ENCODE measurements at places on chromosomes 3 and 15.

- DNase-seq, result no peak
These were observed 60.0 kb downstream of the NR1I2 start for GRCh38 chr3:119841808-119842471.

- no peak for DNase-seq
These were observed 187.3 kb downstream of the KCNAB1 start for GRCh38 chr3:156307704-156308103.

DNA sequence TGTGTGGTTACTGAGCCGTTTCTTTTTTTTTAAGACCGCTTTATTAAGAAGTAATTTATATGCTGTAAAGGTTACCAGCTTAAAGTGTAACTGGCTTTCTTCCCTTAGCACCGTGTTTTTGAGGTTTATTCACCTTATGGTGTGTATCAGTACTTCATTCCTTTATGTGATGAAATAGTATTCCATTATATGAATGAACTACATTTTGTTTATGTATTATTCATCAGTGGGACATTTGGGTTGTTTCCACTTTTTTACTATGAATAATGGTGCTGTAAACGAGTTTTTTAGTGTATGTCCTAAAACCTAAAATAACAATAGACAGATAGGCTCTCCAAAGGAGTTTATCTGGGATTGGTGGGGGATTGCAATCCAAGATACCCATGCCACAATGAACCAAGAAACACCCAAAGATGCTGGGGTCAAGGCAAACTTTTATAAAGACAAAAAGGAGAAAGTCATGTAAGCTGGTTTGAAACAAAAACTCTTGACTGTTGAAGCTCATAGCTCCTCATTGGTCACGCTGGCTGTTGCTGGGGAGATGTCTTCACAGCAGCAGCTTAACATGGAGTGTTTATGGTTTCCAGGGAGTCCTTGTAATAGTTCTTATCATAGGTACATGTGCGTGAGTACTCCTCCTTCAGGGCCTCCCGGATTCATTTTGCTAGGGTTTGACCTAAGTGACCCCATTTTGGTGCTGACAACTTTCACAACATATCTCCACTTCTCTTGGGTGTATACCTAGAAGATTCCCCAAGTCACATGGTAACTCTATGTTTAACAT lies 16.0 kb downstream of the TM2D3 start:
- no peak for DNase-seq

DNA sequence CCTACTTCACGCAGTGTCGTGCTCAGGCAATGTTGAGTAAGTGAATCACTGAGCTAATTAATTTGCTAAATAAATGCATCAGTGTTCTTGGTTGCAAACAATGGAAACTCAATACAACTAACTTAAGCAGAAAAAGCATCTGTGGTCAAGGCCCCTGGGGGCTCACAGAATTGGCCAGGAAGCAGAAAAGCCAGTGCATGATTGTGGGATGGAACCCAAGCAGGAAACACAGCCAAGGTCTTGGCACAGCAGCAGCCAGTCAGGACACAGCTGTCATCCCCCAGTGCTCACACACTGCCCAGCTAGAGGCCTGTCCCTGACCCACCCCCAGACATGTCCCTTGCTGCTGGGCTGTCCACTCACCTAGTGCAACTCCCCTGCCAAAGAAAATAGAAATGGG lies 85.9 kb downstream of the AQP9 start:
- DNase-seq, result peak; percentile 57

- peak; percentile 46 for DNase-seq
These were observed 35.2 kb upstream of the CDAN1 start for GRCh38 chr15:42772144-42772543.

GRCh38 chr3:99659951-99660350 lies 21.6 kb downstream of the COL8A1 start:
- DNase-seq, result no peak

All from muscle of arm (tissue), 14 donors.